NCI-H187 treated with DMSO at 0.1 percent for 48 hours (cell line): ENCODE measurements at places on chromosomes 12 and 14.

DNA sequence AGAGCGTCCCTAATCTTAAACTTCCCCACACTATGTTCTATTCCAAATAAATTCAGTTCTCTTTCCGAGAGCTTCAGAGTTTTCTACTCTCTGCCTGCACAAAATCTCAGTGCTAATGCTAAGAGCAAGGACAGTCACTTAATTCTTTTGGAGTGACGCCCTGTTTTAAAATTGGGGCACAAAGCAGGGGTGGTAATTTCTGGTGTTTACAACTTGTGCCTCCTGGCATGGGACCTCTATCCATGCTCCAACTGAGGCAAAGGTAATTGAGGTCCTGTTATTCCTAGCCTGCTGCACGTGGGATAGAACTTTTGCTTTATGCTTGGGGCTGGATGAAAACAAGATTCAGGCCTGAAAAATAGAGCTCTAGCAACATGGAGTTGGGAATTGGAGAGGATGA is 22.9 kb downstream of the C12orf50 start:
- no peak for DNase-seq

GRCh38 chr12:64323476-64324225 is 66.9 kb downstream of the C12orf56 start:
- no peak for DNase-seq

- no peak for DNase-seq
Measured at GRCh38 chr12:96425951-96426350, 25.7 kb upstream of the CDK17 start.

DNA sequence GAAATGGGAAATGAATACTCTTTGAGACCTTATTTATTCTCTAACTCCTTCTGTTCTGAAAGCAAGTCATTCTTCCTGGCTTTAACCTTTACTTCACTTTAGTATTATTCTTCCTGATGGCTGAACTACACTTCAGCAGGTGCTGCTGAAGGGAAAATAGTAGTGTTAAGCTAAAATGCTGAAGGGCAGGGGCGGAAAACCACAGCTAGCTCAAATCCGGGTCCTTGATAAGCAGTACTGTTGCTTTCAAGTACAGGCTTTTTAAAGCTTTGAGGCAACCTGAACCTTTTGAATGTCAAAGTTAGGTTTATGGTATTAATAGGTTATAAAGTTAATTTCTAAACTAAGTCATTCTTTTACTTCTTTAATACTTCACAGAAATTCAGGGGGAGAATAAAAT is 10.7 kb downstream of the CCDC196 start:
- DNase-seq = no peak

DNA sequence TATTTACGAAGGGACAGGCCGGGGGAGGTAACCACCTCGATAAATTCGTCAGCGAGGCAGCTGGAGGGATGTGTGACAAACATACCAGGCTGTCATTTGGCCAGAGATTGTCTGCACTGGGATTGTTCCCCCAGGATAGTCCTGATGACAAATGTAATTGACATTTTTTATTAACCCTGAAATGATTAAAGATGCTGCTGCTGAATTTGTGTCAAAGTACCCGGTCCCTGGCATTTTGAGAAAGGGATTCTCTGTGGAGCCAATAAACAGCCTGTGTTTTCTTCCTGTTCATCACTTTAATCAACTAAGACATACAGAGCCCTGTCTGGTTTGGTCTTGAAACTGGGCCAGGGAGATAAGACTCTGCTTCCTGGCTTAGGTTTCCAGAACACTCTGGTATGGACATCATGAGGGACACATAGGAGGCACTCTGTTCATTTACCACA is 117.6 kb downstream of the SLC25A47 start:
- no peak for DNase-seq

DNA sequence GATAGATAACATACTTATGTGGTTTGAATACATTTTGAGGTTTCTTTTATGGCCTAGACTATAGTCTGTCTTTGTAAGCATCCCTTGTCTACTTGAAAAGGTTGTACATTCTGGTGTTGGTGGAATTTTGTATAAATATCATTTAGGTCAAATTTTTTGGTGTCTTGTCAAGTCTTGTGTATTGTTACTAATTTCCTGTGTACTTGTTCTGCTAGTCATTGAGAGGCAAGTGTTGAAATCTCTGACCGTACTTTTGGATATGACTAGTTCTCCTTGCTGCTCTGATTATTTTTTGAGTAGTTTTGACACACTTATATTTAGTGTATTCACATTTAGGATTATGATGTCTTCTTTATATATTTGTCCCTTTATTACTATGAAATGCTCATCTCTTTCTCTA is 219.6 kb downstream of the CCDC91 start:
- no peak for DNase-seq

DNA sequence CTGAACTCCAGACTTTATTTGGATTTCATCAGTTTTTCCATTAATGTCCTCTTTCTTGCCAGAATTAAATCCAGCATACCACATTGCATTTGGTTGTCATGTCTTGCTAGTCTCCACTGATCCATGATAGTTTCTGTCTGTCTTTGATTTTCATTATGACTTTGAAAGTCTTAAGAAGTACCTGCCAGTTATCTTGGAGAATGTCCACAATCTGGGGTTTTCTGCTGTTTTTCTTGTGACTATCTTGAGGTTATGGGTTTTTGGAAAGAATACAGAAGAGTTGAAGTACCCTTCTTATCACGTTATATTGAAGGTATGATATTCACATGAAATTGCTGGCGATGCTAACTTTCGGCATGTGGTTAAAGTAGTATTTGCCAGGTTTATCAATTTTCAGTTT is 282.3 kb upstream of the PRICKLE1 start:
- DNase-seq = no peak

GRCh38 chr12:54161481-54162437 is 27.0 kb downstream of the SMUG1 start:
- DNase-seq = no peak

DNA sequence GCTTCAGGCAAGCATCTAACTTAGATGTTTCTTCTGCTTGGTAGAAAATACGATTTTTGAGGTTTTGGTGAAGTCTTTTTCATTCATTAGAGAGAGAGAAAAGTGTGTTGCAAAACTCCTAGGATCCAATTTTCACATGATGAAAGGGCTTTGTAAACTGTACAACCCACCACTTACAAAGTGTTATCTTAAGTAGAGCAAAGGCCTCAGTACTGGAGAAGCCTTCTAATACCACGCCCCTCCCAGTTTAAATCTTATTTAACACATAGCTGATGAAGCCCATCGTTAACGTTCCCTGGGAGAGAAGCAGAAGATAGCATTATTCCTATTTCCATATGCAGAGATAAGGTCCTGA is 869 bp downstream of the APOLD1 start:
- no peak for DNase-seq

DNA sequence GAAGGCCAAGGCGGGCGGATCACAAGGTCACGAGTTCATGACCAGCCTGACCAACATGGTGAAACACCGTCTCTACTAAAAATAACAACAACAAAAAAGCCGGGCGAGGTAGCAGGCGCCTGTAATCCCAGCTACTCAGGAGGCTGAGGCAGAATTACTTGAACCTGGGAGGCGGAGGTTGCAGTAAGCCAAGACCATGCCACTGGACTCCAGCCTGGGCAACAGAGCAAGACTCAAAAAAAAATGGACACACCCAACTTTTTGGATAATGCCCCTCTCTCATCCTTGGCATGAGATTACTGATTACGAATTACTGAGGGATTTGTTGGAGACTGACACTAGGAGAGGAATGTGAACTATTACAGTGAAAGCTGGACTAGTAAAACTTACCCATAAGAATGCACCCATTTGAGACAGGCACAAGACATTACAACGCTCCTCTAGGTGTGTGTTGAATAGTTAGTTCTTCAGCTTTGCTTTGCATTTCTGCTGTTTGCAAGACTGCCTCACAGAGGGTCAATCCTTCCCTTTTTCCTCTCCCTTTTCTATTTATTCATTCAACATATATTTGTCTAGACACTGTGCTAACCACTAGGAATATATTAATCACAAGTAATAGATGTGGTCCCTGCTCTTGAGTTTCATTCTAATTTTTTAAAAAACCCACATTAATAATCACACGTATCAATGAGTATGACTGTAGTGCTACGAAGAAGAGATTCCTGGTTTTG is 46.0 kb upstream of the OR5AU1 start:
- no peak for DNase-seq

- no peak for DNase-seq
Measured at GRCh38 chr12:69529021-69529420, 56.2 kb upstream of the CCT2 start.

- DNase-seq = no peak
Measured at GRCh38 chr12:53596920-53597363, 29.2 kb downstream of the ATF7 start.

DNA sequence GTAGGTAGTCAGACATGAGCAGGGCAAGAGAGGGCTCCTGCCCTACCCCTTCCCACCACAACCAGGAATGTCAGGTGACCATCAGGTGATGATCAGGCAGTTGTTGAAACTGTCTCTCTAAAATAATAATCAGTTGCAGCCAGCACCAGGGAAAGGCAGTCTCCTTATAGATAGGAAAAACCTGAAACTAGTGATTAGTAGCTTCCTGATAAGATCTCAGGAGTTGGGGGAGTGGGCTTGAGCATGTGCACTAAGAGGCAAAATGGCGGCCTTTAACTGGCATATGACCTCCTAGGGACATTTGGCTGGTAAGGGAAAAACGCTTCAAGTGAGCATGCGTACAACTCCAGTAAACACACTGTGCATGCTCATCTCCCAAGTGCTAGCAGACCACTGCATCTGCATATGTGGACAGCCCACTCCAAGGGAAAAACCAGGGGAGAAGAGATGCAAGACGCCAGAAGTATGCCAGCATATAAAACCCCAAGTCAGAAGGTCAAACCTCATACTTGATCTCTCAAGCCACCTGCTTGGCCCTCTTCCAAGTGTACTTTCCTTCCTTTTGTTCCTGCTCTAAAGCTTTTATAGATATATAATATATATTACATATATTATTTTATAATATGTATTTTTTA is 37.1 kb downstream of the TGFB3 start:
- no peak for DNase-seq

DNA sequence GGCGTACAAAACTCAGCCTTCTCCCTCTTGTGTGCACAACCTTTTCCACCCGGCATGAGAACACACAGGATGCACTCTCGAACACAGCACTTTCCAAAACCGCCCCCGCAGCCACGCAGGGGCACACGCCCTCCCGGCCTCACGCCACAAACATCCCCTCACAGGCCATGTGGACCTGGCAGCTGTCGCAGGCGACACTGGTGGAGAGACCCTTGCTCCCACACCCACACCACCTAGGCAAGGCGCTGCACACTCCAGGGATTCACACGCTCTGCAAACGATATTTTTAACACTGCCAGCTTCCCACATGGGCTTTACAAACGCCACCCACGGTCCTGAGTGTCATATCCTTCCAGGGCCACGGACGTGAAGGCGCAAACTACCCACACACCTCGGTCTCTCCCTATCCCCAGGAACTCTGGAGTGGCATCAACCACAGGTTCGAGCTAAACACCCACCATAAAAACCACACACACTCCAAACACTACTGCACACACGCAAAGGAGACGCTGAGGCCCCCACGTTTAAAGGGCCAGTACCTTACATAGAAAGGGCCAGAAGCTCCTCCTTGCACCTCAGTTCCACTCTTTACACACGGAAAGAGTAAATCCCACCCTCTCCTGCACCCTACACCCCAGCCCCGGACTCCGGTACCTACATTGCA is 12.4 kb upstream of the ITGB7 start:
- no peak for DNase-seq

DNA sequence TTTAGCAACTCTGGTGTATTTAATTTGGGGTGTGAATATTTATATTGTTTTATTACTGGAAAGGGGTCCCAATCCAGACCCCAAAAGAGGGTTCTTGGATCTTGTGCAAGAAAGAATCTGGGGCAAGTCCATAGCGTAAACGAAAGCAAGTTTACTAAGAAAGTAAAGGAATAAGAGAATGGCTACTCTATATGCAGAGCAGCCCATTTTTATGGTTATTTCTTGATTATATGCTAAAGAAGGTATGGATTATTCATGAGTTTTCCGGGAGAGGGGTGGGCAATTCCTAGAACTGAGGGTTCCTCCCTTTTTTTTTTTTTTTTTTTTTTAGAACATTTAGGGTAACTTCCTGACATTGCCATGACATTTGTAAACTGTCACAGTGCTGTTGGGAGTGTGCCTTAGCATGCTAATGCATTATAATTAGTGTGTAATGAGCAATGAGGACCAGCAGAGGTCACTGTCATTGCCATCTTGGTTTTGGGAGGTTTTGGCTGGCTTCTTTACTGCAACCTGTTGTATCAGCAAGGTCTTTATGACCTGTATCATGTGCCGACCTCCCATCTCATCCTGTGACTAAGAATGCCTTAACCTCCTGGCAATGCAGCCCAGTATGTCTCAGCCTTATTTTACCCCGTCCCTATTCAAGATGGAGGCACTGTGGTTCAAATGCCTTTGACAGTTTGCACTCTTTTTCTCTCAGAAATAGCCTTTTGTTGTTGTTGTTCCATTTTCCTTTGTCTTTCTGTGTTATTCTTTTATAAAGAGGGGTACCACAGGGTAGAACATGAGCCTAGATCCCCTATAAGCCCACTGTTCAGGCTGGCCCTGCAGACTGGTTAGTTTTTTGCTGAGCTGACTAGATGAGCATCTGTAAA is 75.5 kb upstream of the DCD start:
- DNase-seq = no peak

- DNase-seq = no peak
Measured at GRCh38 chr12:16008421-16008824, 97.3 kb downstream of the DERA start.

GRCh38 chr12:14289601-14290000 is 75.9 kb upstream of the ATF7IP start:
- no peak for DNase-seq

- no peak for DNase-seq
Measured at GRCh38 chr12:86748894-86749293, 492.7 kb upstream of the MGAT4C start.

DNA sequence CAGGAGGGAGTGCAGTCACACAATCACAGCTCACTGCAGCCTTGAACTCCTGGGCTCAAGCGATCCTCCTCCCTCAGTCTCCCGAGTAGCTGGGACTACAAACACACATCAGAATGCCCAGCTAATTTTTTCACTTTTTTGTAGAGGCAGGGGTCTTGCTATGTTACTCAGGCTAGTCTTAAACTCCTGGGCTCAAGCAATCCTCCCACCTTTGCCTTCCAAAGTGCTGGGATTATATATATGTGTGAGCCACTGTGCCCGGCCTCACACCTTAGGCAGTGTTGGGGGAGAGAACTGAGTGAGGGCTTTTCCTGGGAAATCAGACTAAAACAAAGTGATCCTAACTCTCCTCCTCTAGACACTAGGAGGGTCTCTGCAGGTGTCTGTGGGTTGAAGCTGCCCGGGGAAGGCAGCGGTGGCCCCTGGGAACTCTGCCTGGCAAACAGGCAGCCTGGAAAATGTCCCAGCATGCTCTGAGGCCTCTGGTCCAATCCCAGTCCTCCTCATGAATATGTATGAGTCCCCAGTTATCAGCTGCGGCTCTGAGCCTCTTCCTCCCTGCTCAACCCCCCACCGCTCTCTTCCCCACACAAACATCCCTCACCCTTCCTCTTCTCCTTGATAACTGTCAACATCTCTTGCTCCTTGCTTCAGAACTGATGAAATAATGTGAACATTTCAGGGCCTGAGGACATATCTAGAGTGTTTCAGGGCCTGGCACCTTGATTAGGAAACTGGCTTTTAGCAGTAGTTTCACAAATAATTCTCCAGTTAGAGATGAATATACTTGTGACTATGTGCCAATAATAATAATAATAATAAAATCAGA is 7.9 kb upstream of the NAA25 start:
- DNase-seq = peak; percentile 28
